ENCODE measurements at places on chromosomes 2 and 18.

GRCh38 chr2:235640926-235641723, 147.3 kb downstream of the AGAP1 start:
- no peak for DNase-seq

DNA sequence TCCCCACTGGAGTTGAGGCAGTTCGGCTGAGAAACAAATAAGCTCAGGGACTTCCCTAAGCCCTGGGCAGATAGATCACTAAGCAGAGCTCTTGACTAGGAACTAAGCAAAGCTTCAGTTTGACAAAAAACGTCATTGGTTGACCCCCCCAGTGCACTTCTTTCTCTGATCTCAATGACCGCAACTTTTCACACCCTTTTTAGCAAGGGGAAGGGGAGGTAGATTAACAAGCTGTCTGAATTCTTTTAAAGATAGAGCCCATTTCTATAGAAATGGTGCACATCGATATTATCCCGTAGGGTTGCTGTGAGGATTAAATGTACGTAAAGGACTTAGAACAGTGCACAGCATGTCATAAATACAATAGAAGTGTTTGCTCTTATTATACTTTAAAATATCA, 42.5 kb downstream of the PIEZO2 start:
- no peak for DNase-seq

DNA sequence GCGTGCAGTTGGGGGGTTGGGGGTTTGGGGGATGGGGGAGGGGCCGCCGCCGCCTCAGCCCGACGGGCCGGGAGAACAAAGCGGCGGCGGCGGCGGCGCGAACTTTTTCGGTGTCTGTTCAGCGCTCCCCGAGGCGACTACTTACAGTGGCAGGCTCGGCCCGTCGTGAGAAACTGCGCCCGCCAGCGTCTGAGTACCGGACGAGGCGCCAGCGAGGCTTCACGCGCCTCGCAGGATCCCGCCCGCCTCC, 172 bp downstream of the PRKD3 start:
- peak; percentile 82 for DNase-seq

DNA sequence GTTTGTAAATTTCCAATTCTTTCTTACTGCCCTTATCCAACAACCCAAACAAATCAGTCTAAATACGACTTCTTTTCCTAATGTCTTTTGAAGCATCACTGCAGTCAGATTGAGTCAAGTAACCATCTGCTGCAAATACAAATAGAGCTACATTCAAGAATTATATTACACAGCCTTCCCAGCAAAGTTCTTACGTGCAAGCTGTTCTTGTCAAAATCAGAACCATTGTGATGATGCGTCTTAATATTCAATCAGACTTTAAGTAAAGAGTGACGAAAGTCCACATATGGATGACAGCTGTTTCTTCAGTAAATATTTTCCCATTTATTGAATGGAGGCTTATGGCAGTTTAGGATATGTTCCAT, 943.8 kb downstream of the LRP1B start:
- no peak for DNase-seq

- no peak for DNase-seq
These were observed 10.1 kb upstream of the CCDC138 start for GRCh38 chr2:108776475-108776874.

DNA sequence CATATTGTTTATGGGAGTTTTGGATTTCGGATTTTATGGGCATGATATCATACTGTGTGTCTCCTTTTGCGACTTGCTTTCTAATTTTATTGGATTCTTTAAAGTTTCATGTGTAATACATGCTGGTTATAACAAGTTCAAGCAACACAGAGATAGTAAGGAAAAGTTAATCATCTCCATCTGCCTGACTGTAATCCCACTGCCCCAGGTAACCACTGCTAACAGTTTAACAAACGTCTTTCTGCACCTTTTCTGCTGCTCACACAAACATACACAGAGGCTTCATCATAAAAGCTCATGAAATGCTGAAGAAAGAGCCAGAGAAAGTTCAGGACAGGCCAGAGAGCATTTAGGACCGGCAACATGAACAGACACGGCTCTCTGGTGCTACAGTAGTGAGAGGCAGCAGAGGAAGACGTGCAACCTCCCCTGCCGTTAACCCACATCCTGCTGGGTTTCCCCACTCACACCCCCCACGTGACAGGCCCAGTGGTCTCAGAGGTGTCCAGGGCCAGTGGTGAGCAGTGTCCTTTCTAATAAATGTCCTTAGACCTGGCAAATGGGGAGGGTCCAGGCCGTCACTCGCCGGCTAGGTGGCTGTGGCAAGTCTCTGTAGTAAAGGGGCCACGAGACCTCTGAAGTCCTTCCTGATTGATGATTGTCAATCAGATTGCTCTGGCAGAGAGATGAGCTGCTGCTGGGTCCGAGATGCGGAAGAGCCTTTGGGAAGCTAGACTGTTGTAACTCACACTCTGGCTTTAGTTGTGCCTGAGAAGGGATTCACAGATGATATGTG, 43.0 kb upstream of the SLC1A4 start:
- DNase-seq = no peak

DNA sequence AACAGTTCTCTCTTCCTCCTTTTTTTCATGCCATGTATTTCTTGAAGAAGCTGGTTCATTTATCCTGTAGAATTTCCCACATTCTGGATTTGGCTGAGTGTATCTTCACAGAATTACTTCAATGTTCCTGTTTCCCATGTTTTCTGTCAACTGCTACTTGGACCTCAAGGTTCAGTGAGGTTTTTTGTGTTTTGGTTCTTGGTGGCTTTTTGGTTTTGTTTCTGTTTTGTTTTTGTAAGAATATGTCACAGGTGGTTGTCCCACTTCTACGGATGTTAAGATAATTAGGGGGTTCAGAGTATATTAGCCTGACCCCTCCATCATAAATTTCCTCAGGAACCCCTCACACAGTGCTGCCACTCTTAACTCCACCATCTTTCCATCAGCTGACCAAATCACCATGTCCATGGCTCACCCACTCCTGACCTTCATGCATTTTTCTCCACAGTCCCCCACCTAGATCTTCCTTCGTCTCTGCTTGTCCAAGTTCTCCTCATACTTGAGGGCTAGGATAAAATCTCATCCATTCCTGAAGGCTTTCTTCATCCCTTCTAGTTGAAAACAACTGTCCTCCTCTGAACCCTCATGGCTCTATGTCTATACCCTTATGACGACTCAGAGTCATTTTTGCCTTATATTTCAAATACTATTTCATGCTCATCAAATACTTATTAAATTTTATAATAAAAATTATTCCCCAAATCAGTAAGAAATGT, 40.4 kb downstream of the PLEKHM3 start:
- DNase-seq = no peak
